ENCODE measurements at places on chromosomes 16 and 17. TPM values are rescaled to one million over a fixed set of nuclear protein-coding genes. Genes with fewer than 3 reads are reported as not detected.

FKBP10 gene
- total RNA-seq, result 239 TPM

ABAT gene
- 1.2 TPM for total RNA-seq

TP53TG3D gene
- total RNA-seq, result 0.12 TPM

DPEP1 gene
- total RNA-seq, result not detected

TNRC6C gene
- 6.1 TPM for total RNA-seq

FBF1 gene
- total RNA-seq, result 19.8 TPM

CES5A gene
- not detected for total RNA-seq

CDYL2 gene
- 10.3 TPM for total RNA-seq

SLC6A2 gene
- total RNA-seq, result not detected

CCL3 gene
- not detected for total RNA-seq

PITPNM3 gene
- 0.37 TPM for total RNA-seq
